ENCODE measurements at places on chromosomes 16 and 17.

GRCh38 chr17:66855204-66855603, 20.3 kb downstream of the CACNG5 start:
- DNase-seq: no peak

DNA sequence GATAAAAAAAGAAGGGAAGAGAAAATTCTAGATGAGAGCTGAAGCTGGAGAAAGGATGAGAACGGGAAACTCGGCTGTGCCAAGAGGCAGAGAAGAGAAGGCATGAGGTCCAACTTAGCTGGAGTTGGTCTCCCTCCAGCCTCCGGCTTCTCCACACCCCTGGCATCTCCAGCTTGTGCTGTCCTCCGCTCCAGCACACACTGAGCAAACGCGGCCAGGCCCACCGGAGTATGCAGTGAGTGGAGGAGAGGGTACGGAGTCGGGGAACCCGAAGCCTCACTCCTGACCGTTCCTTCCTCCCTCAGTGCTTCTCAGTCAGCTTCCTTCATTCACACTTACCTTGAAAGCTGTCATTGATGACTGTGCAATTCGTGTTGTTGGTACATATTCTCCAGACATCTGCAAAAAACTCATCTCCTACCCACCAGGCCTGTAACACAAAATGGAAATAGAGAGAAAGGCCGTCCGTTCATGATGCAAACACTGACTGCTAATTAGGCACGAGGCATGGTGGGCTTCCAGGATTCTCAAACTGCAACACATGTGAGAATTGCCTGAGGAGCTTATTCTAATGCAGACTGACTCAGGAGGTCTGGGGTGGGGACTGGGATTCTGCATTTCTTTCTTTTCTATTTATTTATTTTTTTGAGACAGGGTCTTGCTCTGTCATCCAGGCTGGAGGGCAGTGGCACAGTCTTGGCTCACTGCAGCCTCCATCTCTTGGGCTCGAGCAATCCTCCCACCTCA, 37.0 kb downstream of the EMP2 start:
- no peak for DNase-seq

GRCh38 chr16:11699234-11699894, 31.1 kb downstream of the SNN start:
- no peak for DNase-seq

GRCh38 chr17:35612924-35613521, 25.9 kb downstream of the AP2B1 start:
- peak; percentile 61 for DNase-seq

DNA sequence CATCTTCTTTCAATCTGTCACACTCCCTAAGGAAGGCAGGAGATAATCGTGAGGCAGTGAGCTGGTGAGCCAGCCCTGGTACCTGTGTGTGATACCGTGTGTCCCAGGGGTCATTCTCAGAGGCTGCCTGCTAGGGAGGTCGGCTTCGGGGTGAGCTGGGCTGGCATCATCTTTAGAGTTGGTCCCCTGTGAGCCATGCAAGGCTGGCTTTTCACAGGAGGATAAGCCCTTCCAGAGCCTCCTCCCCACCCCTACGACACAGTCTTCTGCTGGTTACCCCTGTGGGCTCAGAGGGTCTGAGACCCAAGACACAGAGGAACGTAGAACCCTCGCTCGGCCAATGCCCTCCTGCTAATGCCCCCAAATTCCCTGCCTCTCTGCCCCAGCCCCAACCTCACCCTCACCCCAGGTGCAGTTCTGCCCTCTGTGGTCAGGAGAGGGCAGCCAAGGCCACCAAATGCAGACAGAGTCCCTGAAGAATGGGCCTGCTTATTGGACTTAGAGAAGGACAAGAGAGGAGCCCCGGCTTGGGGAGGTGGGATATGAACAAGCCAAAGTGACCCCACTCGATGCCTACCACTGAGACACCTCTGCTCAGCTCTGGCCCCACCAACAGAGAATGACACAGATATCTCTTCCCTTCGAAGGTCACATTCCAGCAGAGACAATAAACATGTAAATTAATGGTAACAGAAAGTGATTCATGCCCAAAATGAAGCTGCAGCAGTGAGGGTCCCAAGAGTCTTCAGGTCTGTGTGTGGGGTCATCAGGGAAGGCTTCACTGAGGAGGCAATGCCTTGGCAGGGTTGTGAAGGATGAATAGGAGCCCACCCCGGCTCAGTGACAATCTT, 80.8 kb upstream of the CCL1 start:
- DNase-seq: no peak

DNA sequence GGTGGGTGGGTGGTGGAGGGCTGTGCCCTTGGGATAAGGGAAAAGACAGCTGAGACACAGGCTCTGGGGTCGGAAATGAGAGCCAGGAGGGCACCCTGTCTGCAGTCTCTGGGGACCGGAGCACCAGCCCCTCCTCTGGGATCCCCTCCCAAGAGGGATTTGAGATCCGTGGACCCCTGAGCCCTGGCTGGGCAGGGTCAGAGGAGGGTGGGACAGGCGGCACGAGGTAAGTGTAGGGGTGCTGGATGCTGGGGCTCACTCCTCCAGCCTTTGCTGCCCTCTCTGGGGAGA, 425 bp downstream of the SGSH start:
- DNase-seq: no peak

DNA sequence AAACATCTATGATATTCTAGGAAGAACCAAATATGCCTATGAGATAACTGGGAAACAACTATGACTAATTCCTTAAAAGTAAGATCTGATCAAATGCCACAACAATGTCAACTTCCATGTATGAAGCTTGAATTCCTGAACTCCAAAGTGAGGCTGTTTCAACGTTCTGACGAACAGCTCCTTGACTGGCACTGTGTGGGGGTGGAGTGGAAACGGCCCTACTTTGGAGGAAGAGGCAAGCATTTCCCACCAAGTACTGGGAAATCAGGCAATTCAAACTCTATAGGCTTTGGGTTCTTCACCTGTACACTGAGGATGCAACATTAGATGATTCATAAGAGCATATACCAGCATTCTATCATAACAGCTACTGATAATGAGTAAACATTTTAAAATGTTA, 187.2 kb downstream of the CDK5R1 start:
- DNase-seq: peak; percentile 9

- no peak for DNase-seq
Observed at GRCh38 chr16:81484908-81485624, 40.5 kb downstream of the CMIP start.

GRCh38 chr17:4537451-4538235, 17.5 kb downstream of the MYBBP1A start:
- DNase-seq: no peak

- no peak for DNase-seq
Observed at GRCh38 chr17:49567104-49567521, 8.6 kb upstream of the NXPH3 start.

GRCh38 chr16:51815523-51815922, 664.5 kb upstream of the SALL1 start:
- peak; percentile 63 for DNase-seq

GRCh38 chr16:86327321-86327720, 183.0 kb upstream of the FOXF1 start:
- DNase-seq: no peak

- DNase-seq: no peak
Observed at GRCh38 chr16:66035096-66035495, 331.4 kb upstream of the CDH5 start.

Measured in amniotic epithelial cell (primary cell).